Lower lobe of right lung (tissue), 2 donors: ENCODE measurements at places on chromosomes 1 and 21. TPM values are rescaled to one million over a fixed set of nuclear protein-coding genes. Genes with fewer than 3 reads are reported as not detected.

Gene S1PR1
- total RNA-seq = 107 TPM

Gene CLEC20A
- not detected for total RNA-seq

Gene PLEKHN1
- 1.2 TPM for total RNA-seq

Gene PADI3
- total RNA-seq = not detected

Gene CFHR1
- 0.74 TPM for total RNA-seq

Gene FCRL1
- total RNA-seq = 4.2 TPM

Gene PTGFR
- total RNA-seq = 4.5 TPM

Gene LIPI
- total RNA-seq = not detected

Gene BACH1
- 148 TPM for total RNA-seq

Gene FYB2
- 3.8 TPM for total RNA-seq

Gene STUM
- 0.83 TPM for total RNA-seq

Gene RHD
- total RNA-seq = not detected

Gene HCN3
- total RNA-seq = 4.2 TPM

Gene S100A1
- total RNA-seq = 0.71 TPM

Gene F13B
- total RNA-seq = not detected

Gene KLHDC7A
- total RNA-seq = 1.1 TPM
